ENCODE measurements at places on chromosomes 1 and 21.
A peak's percentile ranks its signal among the peaks of the same experiment; 100 is the strongest.

GRCh38 chr1:154768456-154769125 lies 101.5 kb downstream of the KCNN3 start:
- DNase-seq = no peak

DNA sequence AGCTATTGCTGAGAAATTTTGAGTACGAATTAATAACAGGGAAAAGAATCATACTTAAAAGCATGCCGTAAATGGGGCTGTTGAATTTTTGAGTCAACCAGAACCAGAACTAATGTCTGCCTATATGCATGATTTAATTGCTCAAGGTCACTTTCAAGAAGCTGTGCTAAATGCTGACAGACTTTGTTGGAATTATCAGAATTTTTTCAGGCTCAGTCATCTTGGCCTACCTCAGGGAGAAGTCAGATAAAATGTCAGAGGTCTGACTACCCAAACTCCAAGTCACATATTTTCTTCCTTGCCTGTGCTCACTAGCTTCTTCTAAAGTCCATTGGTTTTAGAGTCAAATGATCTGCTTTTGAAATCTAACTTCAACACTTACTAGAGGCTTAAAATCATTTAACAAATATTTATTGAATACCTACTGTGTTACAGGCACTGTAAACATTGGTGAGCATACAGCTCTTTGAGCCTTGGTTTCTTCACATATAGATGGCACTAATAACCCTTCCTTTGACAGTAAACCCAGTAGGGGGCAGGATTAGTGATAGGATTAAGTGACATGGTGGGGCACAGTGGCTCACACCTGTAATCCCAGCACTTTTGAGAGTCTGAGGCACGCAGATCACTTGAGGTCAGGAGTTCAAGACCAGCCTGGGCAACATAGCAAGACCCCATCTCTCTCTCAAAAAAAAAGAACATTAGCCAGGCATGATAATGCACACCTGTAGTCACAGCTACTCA lies 121.2 kb upstream of the SLC44A3 start:
- DNase-seq = no peak

- peak; percentile 95 for DNase-seq
Measured at GRCh38 chr1:150010393-150011115, at the start of gene OTUD7B. TSS of gene OTUD7B (minus strand) at chr1:150010726. CDS start at chr1:149977510, 33,216 bp downstream.

DNA sequence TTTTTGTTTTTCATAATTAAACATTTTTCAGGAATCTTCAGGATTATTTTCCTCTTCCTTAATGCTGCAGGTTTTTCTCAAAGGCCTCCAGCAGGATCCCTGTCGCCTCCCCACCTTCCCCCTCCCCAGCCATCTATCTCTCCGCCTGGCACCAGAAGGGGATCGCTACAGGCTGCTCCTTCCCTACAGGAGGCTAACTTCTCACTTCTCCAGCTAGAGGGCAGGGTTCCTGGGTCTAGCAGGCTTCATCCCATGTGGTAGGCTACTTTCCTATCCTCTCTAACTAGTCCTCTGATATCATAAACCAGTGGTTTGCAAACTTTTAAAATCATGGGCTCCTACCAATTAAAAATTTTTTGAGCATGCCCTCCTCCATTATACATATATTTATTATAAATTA lies 104.1 kb downstream of the KCNN3 start:
- DNase-seq = no peak

DNA sequence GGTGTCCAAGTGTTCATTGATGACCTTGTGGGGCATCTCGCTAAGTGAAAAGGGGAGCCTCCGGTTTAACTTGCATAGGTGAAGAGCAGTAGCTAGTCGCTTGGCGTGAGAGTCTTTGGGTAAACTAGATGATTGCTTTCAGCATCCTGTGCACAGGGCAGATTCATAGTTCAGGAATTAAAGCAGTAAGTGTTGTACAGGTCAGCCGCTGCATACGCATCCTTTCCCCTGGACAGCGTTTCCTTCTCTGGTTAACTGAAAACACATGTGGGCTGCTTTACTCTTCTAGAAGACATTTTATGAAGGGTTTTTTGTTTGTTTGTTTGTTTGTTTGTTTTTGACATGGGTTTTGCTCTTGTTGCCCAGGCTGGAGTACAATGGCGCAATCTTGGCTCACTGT lies 12.1 kb downstream of the NDUFV3 start:
- DNase-seq = no peak

DNA sequence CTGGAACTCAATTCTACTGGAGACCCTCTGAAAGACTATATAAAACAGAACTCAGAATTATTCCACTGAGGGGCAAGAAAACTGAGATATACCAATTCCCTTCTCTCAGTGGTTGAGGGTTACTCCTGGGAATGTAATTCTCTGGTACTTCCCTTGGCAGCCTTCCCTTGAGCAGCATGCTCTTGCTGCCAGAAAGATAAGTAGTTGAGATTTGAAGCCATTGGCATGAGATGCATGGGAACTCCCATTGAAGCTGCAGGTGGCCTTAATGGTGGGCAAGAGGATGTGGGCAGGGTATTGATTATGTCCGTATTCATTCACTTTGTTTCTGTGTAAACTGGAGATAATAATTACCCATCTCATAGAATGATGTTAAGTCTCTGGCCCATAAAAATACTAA lies 28.6 kb upstream of the C1orf185 start:
- no peak for DNase-seq

- DNase-seq = no peak
Measured at GRCh38 chr21:10627316-10627863, 106.0 kb downstream of the TPTE start.

GRCh38 chr1:2470290-2471158 lies 5.6 kb upstream of the PLCH2 start:
- DNase-seq = peak; percentile 81

GRCh38 chr21:45854690-45855247 lies 126.8 kb upstream of the COL6A1 start:
- no peak for DNase-seq

DNA sequence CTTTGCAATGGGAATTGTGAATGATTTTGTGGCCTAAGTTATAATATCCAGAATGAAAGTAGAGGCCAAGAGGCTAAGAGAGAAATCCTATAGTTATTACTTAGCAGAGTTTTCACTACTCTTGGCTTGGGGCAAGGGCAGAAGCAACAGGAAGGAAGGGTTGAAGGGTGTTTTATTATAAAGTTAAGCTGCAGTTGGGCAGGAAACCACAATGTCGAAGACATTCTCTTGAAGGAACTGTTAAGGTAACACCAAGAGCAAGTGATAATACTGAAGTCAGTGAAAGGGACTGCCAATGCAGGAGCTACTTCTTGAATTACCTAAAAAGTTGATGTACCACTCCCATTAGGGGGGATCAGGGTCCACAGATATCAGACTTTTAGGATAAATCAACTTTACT lies 8.3 kb downstream of the XCL2 start:
- DNase-seq = no peak

DNA sequence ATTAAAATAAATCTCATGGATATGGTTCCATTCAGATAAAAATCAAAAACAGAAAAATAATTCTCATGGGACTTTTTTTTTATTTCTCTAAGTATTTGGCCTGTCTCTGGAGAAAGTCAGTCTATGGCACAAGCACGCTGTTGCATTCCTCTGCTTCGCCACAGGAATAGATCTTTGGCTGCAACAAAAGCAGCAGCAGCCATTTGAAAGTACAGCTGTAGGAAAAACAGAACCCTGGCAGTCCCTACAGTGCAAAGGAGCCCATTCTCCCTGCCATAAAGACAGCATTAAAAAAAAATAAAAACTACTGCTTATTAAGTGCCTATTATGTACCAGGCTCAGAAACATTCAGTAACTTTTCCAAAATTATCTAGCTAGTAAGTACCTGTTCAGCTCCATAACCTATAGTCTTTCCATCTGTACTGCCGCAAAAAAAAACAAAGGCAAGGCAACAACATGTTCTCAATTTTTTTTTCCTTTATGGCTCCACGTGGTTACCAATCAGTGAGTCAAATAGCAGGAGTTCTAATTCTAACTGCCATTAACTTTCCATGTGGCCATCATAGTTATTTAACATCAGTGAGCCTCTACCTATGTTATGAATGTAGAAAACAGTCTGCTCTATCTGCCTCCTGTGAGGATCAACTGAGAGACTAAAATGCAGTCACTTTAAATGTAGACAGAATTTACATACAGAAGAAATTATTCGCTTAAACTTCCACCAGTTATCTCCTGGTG lies 22.7 kb downstream of the SLC35D1 start:
- DNase-seq = no peak

GRCh38 chr1:114135786-114136185 lies 17.9 kb downstream of the SYT6 start:
- DNase-seq = no peak

DNA sequence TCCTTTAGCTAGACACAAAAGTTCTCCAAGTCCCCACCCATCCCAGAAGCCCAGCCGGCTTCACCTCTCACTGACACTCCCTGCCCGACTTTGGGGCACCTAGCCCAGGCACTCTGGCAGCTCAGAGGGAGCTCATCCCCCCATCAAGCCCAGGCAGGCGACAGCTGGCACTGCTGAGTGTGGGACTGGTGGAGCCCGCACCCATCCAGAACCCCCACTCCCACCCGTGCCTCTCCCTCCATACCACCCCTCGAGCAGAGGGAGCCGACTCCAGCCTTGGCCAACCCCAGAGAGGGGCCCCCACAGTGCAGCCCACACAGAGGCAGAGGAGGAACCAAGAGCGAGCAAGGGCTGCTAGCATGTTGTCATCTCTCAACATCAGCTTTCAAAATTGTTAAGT lies 658.6 kb downstream of the AMY1C start:
- DNase-seq = no peak

DNA sequence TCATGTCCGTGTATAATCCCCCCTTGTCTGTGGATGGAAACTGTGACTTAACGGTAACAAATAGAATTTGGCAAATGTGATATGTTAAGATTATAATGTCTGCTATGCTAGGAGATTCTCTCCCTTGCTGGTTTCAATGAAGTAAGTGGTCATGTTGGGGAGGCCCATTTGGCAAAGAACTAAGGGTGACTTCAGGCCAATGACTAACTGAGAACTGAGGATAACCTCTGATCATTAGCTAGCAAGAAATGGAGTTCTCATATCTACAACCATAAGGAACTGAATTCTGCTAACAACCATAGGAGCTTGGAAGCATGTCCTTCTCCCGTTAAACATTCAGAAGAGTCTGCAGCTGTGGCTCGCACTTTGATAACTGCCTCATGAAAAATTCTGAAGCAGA lies 2.3 kb downstream of the IFI44L start:
- no peak for DNase-seq

- DNase-seq = no peak
Measured at GRCh38 chr21:39471598-39471997, 19.8 kb downstream of the SH3BGR start.

DNA sequence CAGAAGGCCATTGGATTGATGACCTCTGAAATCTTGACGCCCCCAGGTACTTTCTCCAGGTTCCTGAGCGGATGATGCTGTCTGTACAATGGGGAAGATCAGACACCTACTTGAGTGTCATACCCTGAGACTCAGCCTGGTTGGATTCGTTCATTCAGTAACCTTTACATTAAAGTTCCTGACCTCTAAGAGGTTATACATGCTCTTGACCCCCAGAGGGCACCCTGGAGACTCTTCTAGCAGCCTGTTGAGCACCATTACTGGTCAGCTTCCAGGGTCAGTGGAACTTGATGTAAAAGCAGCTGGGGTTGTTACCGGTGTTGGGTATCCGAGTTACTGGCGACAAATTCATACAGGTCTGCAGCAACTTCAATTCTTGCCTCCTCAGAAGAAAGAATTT lies 114.3 kb upstream of the ZNF678 start:
- DNase-seq = no peak

- no peak for DNase-seq
Measured at GRCh38 chr21:45448810-45449657, 44.1 kb downstream of the COL18A1 start.

DNA sequence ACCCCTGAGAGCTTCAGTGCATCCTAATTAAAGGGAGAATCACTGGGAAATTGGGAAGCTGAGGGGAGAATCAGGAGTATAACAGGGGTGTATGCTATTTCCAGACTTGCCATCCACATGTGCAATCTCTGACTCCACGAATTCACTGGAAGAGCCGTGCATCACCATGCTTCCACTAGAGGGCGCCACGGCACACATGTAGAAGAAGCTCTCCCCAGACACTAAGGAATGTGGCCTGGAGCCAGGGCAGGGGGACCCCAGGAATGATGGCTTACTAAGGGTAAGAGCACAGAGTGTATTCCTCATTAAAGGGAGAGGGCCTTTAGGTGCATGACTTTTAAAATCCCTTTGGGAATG lies 81.5 kb downstream of the ABCA4 start:
- DNase-seq = peak; percentile 93

GRCh38 chr1:235079443-235080296 lies 49.0 kb downstream of the TOMM20 start:
- no peak for DNase-seq

GRCh38 chr1:220198186-220199005 lies 73.9 kb downstream of the RAB3GAP2 start:
- no peak for DNase-seq

DNA sequence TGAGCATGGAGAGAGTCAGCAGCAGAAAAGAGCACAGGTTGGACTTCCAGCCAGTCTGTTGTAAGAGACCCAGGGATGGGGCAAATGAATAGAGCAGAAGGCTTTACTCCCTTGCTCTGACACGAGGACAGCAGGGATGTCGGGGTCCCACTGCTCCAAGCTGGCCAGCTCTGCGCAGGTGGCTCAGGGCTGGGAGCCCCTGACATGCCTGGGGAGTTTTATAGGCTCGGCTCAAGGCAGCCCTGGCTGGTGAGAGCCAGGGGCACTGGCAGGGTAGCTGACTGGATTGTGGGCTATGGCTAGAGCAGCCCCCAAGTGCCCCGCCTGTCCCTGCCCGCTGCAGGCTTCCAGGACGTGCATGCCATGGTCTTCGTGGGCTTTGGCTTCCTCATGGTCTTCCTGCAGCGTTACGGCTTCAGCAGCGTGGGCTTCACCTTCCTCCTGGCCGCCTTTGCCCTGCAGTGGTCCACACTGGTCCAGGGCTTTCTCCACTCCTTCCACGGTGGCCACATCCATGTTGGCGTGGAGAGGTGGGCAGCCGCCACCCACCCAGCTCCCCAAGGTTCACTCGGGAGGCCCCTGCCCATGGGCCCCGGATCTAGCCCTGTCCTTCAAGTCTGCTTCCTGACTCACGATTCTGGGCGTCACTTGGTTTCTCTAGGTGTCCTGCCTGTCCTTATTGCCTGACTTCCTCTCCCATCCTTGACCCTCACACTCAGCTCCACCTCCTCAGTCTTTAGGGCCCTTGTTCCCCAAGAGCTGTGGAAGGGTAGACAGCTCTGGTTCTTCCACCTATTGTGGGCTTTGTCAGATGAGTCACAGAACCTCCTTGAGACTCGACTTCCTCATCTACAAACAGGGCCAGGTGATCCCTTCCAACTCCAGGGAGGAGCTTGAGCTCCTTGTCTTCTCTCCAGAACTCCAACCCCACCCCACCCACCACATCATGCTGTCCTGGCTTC lies 8.2 kb downstream of the RHBG start:
- DNase-seq = no peak

All from eye (tissue), 1 donor.